Mucosa of descending colon (tissue), 3 donors: ENCODE measurements at places on chromosomes 5 and 9. TPM values are rescaled to one million over a fixed set of nuclear protein-coding genes. Genes with fewer than 3 reads are reported as not detected.

The DOLK gene
- total RNA-seq: 9.9 TPM

The FAM53C gene
- 33.5 TPM for total RNA-seq

The INSL4 gene
- total RNA-seq: not detected

The OSMR gene
- total RNA-seq: 13.0 TPM

The ECM2 gene
- 5.0 TPM for total RNA-seq
